ENCODE measurements at places on chromosomes 3 and 15.

- DNase-seq, result no peak
Observed at GRCh38 chr15:100890850-100891249, 11.2 kb downstream of the ALDH1A3 start.

GRCh38 chr15:63094495-63094931, 27.1 kb upstream of the LACTB start:
- no peak for DNase-seq

DNA sequence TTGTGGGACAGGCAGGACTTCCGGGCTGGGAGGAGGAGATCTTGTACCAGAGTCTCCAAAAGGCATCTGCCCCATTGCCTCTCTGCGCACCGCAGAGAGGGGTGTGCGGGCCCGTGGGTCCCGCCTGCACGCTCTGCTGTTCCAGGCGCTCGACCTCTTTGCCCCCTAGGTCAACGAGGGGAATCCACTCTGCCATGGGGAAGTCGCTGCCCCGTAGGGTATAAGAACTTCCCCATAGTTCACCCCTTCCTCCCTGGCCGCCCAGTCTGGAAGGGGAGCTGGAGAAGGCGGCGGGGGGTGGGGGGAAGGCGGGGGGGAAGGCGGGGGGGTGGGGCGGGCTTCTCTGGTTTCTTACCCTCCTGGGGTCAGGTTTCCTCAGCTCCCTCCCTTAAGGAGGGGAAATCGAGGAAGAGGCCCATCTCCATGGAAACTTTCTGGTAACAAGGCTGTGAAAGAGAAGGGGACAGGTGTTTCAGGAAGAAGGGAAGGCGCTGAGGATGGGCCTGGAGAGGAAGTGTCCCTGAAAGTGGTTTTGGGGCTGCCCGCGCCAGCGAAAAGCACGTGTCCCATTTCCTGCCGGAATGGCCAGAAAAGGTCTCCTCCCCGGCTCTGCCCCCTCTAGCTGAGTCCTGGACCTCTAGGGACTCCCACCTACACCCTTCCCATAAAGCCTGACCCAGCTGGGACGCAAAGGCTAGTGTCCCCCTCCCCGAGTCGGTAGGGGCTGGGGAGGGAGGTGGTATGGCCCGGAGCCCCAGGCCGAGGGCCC, 27.5 kb downstream of the NR1I2 start:
- no peak for DNase-seq

GRCh38 chr3:44518782-44519156, 36.2 kb upstream of the ZKSCAN7 start:
- DNase-seq, result no peak

DNA sequence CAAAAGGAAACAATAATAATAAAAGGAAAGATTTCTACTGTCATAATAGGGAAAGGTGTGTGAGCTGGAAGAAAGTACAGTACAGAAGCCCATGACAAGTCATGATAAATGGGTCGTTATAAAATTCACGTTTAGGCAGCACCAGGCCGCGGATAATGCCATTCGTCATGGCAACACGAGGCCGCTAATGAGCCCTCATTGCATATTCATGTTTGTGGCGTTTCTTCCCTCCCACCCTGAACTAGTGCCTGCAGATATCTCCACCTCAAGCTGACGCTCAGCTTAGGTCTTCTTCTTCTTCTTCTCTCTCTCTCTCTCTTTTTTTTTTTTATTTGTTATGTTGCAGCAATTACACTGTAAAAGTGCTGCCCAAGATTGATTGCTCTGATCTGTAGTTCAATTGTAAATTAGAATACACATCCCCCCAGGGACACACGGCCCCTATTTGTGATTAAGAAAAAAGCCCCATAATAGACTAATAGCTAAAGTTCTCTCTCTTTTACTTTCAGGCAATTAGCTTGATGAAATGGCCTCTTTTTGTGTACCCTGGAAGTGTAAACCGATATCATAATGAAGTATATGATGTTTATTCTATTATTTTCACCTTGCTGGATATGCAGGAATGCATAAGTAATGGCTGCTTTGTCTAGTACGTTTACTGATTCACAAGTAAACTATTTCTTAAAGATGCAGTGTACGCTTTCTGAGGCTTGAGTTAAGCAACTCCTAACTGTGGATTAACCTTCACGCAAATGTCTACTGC, 61.9 kb upstream of the NR2F2 start:
- no peak for DNase-seq

GRCh38 chr3:11622586-11623550, 20.8 kb downstream of the VGLL4 start:
- DNase-seq, result no peak

GRCh38 chr15:62896969-62897486, 145.5 kb upstream of the TPM1 start:
- no peak for DNase-seq

DNA sequence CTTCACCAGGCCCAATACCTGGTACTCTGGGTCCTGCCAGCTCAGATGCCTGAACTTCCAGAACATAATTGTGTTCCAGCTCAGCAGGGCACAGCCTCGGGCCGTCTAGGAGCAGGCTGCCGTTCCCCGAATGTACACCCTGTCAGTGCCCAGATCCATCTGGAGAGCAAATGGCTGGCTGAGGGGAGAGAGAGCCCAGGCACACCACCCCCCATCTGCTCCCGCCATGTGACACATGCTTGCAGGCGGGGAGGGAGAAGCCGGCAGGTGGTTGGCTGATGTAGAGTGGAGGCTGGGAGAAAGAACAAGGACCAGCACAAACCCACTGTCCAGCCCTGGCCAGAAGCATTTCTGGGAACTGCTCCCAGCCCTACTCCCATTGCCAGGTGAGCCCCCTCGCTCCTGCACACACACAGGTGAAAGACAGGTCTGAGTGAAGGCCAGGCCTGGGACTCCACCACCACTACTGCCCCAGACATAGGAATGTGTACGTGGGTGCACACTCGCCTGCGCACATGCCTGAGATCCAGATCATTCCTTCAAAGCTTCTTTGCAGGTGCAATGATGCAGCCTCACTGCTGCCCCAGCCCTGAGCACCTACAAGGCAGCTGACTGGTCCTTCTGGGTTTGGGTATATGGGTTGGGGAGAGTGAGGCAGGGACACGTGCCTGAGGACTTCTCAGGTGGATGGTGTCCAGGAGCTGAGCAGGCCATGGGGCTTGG, 53.5 kb downstream of the SEMA5B start:
- no peak for DNase-seq

- no peak for DNase-seq
Observed at GRCh38 chr3:23859012-23859743, 53.4 kb downstream of the UBE2E1 start.

- no peak for DNase-seq
Observed at GRCh38 chr3:187125319-187126031, 13.8 kb downstream of the RPL39L start.

- DNase-seq, result no peak
Observed at GRCh38 chr3:70312336-70312735, at the start of gene MDFIC2. Gene MDFIC2, minus strand, starts transcription at chr3:70312638. Its CDS starts 665 bp downstream, at chr3:70311973.

- DNase-seq, result no peak
Observed at GRCh38 chr3:108518895-108519294, 8.5 kb upstream of the MYH15 start.

DNA sequence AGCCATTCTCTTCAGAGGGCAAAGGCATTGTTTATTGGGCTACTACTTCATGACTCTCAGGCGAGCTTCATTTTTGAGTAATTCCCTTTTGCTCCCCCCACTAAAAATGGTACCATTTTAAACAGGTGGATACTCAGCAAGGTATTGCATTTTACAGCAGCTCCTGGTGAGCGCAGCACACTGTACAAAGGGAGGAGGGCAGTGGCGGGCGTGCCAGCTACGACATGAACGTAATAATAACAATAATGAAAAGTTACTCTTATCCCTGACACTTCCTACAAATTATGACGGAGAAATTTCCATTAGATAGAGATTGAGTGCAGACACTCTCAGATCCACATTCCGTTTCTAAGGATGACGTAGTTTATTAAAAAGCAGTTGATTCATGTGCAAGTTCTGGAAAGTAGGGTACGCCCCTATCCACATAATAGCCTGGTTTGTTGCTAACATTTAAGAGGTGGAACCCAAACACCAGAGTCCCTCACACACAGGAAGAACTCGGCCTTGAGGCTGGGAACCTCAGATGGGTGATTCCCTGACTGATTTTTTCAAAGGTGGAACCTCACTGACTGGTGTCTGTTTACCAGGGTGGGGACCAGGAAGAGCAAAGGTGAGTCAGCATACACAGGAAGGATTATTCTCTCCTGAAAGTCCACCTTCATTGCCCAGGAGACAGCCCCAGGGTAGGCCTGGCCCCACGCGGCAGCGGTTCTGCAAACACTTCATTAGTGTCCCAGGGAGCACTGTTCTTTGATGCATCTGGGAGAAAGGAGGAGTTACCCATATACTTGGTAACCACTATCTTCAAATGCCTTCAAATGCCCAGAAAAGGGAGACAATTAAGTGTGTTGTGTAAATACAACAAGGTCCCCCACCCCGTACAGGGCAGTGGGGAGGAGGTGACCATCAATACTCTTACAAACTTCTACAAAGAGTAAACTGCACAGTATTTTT, 69.9 kb downstream of the LDHAL6B start:
- no peak for DNase-seq

DNA sequence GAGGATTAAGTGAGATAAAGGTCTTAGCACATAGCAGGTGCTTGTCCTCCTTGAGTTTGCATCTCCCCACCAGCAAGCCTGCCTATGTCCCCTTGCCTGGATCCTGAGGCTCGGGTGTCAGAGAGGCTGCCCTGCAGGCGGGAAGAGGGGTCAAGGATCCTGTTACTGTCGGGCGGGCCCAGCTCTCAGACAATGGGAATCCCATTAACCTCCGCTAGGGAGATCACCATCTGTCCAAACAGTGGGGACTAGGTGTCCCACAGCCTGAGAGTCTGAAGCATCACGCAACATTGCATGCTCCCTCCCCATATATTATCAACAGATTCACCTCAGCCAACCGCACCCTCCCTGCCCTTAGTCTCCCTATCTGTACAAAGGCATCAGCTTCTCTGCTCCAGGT, 151.4 kb downstream of the FBLN2 start:
- no peak for DNase-seq

DNA sequence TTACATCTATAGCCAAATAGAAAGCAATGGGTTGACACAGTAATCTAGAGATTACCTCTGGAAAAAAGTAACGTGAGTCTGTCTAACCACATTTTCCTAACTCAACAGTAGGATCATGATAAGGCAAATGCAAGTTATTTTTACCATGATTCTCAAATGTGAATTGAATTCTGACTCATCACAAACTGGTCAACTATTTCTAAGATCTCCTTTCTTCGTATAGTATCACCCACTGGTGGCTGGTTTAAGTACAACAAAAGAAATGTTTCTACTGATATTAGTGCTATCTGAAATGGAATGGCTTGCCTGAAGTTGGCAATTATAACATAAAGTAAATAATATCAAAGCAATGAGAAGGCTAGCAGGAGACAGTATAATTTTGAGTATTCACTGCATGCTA, 102.2 kb downstream of the ABI3BP start:
- DNase-seq, result no peak

DNA sequence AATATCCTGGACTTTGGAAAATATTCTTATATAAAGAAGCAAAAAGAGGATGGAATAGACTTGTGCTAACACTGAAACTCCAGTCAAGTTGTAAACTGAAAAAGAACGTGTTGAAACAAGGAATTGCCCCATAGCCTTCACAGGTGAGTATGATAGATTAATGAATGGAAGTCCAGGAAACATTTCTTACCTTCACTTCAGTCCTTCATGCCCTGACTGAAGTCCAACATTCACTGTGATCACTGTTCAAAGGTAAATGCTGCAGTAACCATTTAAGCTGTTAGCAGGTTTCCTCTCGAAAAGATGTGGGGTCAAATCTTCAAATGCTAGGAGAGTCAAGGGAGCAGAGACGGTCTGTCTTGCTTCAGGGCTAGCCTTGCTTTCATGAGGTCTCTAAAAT, 46.1 kb downstream of the SLC30A4 start:
- DNase-seq, result no peak

Measured in CD4-positive, alpha-beta T cell treated with Interleukin-12 subunit alpha and Interleukin-12 subunit beta, for 1 hour (primary cell).